ENCODE measurements at places on chromosomes 7 and 10.

DNA sequence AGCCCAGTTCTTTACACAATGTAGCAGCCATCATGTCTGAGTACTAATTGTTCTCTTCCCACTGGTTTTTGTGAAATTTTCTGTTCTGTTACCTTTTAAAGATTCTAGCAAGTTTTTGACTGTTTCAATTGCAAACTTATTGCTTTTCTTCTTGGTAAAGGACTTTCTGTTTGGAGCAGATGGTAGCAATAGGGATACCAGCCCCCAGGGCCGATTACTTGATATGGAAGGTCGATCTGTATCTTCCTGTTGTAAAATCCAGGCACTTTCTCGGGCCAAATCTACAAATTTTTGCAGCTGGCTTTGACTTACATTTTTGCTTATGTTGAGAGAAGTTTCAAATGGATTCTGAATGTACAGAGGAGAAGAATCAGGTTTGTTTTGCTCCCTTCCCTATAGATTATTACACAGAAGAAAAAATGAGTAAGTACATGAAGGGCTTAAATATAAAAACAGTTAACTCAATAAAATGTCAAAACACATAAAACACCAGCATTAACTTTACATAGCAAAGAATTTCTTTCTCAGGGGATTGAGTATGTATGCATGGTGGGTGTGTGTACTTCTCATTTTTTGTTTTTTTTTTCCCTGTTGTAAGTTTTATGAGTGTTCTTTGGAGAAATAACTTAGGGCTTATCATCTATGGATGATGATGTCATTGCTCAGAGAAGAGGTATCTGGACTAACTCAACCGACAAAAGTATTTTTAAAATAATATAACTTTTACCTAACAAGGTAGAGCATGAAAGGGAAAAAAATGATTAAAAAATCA lies 35.3 kb downstream of the MTPAP start:
- no peak for DNase-seq

DNA sequence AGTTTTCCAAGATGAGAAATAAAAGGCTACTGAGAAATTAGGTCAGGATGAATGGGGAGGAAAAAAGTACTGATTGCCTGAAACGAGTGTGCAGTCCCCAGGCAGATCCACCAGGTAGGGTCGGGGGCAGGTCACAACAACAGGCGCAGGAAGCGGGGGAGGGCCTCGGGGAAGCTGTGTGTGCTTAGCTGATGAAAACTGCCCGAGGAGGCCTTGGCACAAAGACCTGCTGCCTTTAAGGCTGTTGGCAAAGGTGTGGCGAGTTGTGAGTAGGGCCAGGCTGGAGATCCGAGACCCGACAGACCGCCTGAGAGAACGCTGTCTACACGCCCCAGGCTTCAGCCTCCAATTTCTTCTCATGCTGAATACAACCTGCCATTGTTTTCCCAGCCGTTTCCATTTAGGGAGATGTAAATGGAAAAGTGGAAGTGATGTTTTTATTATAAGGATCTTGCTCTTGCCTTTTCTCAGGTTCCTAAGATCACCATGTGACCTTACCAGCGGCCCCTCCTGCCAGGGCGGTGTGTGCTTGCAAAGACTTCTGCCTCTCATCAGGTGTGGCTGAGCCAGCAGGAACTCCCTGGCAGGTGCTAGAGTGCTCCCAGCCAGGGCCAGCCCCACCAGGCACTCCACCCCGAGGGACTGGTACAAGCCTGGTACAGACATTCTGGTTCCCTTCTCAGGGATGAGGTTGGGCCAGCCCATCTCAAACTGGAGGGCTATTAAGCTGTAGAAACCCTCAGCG lies 60.8 kb downstream of the DLG5 start:
- no peak for DNase-seq

DNA sequence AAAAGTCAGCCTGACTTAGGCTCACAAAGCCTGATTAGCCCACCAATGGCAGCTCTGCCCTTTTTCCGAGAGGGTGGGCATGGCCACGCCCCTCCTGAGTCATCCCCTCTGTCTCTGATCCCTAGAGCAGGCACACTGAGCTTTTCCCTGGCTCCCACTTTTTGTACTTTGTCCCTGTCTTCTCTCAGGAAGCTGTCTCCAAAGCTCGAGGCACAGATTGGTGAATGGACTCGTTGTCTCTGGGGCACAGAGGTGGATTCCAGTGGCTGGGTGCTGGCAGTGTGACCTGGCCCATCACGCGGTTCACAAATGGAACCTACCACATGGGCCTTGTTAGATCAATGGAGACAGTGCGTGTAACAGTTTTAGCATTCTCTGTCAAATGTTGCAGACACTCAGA lies 313.5 kb downstream of the WDR37 start:
- no peak for DNase-seq

- no peak for DNase-seq
These were observed 278.0 kb downstream of the TNS3 start for GRCh38 chr7:47303695-47304453.

- peak; percentile 90 for DNase-seq
These were observed 899.1 kb upstream of the AUTS2 start for GRCh38 chr7:68699090-68699711.

GRCh38 chr7:1910827-1911226 lies 240.8 kb downstream of the ELFN1 start:
- no peak for DNase-seq

- no peak for DNase-seq
These were observed 91.7 kb downstream of the SORCS1 start for GRCh38 chr10:107072786-107073185.

GRCh38 chr7:158695726-158696452 lies 8.7 kb downstream of the NCAPG2 start:
- peak; percentile 53 for DNase-seq

GRCh38 chr10:10658172-10658785 lies 359.4 kb upstream of the CELF2 start:
- no peak for DNase-seq

DNA sequence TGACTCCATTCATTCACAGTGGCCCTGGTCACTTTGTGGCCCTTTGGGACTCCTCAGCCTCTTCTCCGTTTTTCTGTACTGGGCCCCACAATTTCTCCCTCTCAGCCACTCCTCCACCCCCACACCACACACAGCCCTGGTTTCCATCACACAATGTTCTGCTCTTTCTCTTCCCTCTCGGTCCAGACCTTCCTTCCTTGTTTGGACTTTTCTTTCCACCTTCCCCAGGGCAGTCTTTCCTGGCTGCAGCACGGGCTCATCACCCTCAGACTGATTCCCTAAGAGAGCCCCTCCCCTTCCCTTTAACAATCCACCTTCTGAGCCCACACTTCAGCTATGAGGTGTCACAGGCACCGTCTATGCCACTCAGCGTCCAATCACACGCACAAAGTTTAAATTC lies 25.7 kb downstream of the CPXM2 start:
- DNase-seq: no peak

DNA sequence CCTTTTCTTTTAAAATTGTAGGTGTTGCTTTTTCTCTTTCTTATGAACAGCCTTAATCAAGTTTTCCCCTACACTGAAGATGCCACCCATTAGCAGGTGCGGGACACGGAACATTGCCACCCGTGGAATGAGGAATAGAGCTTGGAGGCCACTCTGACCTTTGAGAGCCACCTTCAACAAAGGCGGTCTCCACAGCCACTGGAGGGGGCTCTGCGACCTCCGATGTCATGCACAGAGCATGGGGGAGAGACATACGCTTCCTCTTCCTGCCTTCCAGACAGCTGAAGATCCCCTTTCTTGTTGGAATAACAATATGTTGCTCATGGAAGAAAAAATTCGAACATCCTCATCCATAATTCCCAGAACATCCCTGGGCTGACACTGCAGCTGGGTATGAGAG lies 39.1 kb downstream of the ADARB2 start:
- DNase-seq: no peak

DNA sequence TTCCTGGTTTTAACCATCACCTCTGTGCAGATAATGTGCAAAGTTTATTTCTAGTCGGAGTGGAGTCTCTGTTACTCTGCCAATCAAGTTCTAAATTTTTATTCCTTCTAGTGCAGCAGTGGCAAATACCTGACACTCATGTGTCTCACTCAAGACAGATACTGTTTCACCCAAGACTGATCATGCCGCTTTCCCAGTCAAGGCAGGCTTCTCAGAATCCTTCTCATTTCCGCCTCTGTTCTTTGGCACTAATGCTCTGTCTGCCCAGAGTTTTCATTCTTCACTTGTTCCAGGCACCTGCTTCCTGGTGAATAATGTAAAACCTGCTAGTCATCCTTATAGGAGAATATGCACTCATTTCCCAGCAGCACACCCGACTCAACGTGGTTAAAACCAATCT lies 24.7 kb downstream of the MET start:
- no peak for DNase-seq

DNA sequence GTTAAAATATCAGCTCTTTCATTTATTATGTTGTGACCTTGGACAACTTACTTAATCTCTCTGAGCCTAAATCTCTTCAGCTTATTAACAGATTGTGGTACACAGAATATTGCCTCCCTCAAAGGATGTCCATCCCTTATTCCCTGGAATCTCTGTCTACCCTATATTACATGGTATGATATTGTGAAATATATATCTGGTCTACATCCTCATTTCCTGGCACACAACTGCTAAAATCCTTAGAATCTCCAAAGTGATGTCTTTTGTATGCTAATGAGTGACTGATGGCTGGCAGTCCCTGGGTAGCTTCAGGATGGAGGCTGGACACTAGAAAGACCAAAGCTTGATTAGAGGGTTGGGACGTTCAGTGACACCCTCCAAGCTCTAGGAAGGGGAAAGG lies 25.8 kb downstream of the ZNF438 start:
- no peak for DNase-seq

- no peak for DNase-seq
These were observed 83.3 kb upstream of the KLF6 start for GRCh38 chr10:3868271-3868664.

DNA sequence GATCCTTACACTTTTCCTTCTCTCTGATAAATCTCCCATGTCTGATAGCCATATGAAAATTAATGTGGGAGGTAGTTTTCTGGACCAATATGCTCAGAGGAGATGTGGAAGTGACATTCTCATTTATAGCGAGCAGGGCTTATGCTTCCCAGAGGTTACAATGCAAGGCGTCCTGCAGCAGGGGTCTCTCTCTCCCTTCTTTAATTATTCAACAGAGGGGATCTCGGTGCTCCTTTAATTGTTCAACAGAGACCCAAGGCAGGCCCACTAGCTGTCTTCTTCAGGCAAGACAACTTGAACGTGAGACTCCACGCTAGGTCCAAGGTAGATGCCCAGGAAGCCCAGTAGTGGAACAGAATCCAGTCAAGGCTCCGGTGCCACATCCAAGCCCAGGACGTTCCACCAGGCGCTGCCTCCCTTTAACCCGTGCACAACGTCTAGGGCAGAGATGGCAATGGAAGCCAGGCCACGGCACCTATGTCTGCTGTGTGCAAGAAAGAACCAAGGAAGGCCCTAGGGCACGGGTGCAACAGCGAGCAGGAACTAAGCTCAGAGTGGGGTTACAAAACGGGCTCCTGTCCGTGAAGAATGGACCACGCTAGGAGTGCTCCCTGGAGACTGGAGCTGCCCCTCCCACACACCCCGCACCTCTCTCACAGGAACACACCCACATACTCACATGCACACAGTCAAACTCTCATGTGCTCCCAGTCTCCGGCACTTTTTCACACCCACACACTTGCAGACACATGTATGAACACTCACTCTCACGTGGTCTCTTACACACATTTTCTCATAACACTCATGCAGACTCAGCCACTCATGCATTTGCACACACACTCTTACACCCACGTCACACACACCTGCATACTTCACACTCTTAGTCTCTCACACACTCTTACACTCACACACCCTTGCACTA lies 230.4 kb downstream of the TNS3 start:
- DNase-seq: no peak

DNA sequence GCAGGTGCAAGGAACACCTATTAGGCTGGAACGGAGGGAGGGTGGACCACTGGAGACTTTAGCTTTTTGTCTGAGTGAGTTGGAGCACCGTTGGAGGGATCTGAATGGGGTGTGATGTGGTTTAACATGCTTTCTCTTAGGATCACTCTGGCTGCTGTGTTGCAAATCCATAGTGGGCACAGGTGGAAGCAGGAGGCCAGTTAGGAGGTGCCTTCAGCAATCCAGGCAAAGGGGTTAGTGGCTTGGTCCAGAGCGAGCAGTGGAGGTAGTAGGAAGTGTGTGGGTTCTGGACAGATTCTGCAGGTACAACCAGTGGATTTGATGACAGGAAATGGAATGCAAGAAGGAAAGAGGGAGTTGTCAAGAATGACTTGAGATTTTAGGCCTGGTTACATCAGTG lies 95.0 kb downstream of the MMRN2 start:
- DNase-seq: no peak

DNA sequence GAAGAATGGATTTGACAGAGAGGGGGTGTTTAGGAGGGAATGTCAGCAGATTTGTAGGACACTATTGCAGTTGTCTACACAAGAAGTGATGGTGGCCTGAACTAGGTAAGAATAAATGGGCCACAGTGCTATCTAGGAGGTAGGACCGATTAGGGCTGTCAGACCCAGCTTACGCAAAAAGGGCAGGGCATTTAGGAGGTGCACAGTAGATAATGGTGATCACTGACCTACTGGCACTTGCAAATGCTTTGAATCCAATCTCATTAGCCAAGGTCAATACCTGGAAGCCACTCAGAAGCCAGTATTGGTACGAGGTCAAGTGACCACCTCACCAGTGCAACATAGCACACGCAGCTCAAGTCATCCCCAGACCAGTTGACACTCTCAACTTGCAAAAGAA lies 330.9 kb downstream of the KCNMA1 start:
- no peak for DNase-seq

DNA sequence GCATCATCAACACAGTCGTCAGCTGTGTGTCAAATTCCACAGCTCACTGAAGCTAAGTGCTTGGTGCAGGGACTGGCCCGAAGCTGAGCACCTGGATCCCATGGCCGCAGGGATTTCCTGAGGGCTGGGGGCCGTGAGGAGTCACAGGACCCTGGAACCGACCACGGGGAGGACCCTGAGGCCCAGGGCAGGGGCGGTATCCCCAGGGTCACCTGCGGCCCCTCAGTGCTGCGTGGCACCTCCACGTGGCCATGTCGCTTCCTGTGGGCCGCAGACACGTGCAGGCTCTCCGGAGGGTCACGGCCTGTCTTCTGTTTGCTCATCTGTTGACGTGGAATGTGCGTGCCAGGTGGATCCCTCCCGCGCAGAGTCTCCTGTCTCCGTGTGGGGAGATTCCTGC lies 53.4 kb downstream of the NKX6-2 start:
- no peak for DNase-seq

- no peak for DNase-seq
These were observed 35.0 kb downstream of the CNNM1 start for GRCh38 chr10:99364125-99364524.

DNA sequence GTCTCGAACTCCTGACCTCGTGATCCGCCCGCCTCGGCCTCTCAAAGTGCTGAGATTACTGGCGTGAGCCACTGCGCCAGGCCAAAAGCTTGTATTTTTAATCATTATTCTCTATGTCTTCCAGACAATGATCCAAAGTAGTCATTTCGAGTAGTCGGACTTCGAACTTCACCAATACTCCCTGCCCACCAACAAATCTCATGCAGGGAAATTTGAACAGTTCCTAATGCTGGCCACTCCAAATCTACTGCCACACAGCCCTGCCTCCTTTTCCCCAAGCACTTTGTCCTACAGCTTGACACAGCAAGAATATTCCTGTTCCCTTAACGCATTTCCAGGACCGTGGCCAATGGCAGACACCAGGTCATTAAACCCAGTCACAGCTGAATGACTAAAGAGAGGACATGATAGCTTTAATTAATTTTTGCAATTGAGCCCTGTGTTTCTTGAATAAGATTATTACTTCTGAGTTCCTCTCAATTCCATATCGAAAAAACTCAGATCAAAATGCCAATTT lies 142.3 kb upstream of the NRP1 start:
- no peak for DNase-seq

GRCh38 chr7:24521917-24522623 lies 51.2 kb upstream of the PALS2 start:
- no peak for DNase-seq

Measured in skeletal muscle cell (primary cell).